Astrocyte of the hippocampus (primary cell): ENCODE measurements at places on chromosomes 12 and 14.
A peak's percentile ranks its signal among the peaks of the same experiment; 100 is the strongest.

DNA sequence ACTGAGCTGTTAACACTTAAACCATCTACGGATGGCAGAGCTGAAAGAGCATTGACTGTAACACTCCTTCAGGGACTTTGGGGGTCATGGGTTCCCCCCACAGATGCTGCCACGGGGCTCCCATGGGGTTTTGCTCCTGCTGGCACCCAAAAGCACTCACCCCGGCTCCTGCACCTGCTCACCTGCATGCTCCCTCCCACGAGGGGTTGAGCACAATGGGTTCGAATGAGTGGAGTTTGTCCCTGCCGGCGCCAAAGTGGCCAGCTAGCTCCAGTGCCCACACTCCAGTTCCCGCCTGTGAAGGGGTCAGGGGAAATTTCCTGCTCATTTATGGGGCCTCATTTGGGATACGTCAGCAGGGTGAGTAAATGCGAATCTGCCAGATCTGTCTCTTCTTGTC is 40.7 kb downstream of the TNFAIP2 start:
- DNase-seq = no peak

DNA sequence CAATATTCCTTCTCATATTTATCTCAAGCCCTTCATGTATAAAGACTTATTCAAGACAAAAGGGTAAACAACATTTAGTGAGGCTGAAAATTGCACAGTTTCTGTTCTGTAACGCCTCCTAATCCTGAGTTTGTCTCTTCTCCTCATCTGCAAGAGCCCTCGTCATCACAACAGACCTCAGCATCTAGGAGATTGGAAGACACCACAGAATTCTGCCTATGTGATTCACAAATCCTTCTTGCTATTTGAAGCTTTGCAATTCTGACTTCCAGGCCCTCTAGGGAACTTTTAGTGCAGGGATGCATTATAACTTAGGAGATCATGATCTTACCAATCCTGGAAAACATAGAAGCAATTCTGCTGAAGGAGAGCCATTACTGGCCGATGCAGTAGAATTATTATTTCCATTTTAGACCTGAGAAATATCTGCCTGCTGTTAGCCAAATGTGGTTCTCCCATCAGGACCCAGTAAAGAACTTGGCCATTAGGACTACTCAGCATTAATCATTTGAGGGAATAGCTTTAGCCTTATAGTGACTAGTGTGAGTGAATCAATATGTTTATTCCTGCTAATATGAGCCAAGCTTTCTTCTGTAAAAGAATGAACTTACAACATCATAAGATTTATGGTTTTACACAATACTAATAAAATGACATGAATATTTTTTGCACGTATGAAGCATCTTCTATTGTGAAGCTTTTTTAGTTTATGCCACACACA is 119.5 kb downstream of the ANO4 start:
- DNase-seq = no peak

- DNase-seq = no peak
Measured at GRCh38 chr12:46359667-46360280, 12.8 kb downstream of the SLC38A2 start.

DNA sequence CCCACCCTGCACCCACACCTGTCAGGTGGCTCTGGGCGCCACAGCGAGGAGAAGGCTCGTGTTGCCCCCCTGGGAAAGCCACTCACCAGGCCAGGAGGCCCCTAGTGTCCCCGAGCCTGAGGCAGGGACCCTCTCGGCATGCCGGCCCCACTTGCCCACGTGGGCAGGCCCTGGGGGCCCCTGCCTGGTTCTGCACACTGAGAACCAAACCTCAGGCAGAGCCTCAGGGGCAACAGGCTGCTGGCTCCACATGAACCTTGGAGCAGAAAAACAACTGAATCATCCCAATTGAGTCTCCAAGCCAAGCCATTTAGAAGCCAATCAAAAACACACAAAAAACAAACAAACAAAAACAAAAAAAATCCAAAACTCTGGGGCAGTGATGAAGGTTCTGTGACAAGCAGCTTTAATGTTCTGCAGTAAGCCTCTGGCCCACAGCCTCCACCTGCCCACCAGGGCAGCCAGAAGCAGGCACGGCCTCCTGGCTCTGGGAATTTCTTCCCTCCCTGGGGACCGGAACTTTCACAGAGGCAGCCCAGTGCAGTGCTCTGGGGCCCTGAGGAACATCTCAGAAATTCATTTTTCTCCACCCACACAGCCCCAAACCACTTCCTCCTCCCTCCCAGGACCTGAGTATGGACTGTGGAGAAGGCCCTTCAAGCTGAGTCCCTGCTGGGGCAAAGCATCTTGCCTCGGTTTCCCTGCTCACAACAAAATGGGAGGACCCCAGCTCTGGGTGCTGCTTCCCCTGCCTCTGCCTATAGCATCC is 90.2 kb downstream of the CHGA start:
- peak; percentile 26 for DNase-seq
